M059J (cell line): ENCODE measurements at places on chromosomes 16 and 17. TPM values are rescaled to one million over a fixed set of nuclear protein-coding genes. Genes with fewer than 3 reads are reported as not detected.

The SCNN1G gene
- not detected in 2 replicates for total RNA-seq

The CCDC200 gene
- not detected in 2 replicates for total RNA-seq

The MLX gene
- 39.1 and 42.6 TPM in 2 replicates for total RNA-seq

The GPR179 gene
- not detected in 2 replicates for total RNA-seq

The TPSD1 gene
- total RNA-seq, result not detected in 2 replicates

The CHST5 gene
- not detected in 2 replicates for total RNA-seq

The C16orf74 gene
- 3.0 and 4.2 TPM in 2 replicates for total RNA-seq

The PLK1 gene
- 69.5 and 98.8 TPM in 2 replicates for total RNA-seq

The RRAD gene
- 3.2 and 9.4 TPM in 2 replicates for total RNA-seq

The PRAC1 gene
- not detected in 2 replicates for total RNA-seq

The C17orf100 gene
- total RNA-seq, result 0.62 and 1.6 TPM in 2 replicates

The ODF4 gene
- not detected in 2 replicates for total RNA-seq

The PABPN1L gene
- total RNA-seq, result not detected in 2 replicates

- no peak for DNase-seq
These were observed 46.6 kb downstream of the MPRIP start for GRCh38 chr17:17088541-17089525.

GRCh38 chr16:26542198-26542597 is 524.5 kb upstream of the C16orf82 start:
- DNase-seq, result no peak

GRCh38 chr16:49959552-49960277 is 65.3 kb upstream of the CNEP1R1 start:
- no peak for DNase-seq

- no peak for DNase-seq
These were observed 8.3 kb downstream of the ZNF629 start for GRCh38 chr16:30778549-30779244.

GRCh38 chr17:70034158-70034557 is 40.9 kb upstream of the KCNJ16 start:
- no peak for DNase-seq

DNA sequence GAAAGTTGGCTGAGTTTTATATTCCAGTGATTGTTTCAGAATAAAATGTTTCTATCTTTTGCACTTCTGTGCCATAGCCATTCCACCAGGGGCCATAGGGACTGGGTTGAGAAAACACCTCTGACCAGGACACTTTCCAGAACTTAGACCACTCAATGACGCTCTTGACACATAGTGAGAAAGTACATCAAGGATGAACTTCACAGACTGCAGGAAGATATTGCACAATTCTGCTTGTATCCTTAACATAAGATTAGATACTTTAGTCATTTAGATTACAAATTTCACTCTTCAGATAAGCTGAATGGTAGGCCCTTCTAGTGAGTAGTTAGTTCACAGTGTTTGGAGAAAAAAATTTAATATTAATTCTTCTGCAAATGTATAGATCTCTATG is 13.0 kb upstream of the MPHOSPH6 start:
- no peak for DNase-seq

DNA sequence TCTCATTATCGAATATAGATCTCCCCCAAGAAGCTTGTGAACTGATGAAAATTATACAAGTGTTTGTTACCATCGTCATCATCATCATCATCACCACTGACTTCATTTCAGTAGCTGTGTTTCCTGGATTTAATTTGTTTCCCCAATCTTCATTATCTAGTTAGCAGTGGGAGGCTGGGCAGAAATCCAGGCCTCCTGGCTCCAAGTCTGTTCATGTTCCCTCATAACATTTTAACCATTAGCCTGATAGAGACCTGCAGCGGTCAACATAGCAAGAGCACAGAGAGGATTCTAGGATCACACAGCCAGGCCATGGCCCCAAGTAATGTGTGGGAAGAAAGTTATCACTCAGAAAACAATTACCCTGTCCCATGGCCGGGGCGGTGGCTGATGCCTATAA is 526.2 kb upstream of the CDH11 start:
- DNase-seq, result no peak

DNA sequence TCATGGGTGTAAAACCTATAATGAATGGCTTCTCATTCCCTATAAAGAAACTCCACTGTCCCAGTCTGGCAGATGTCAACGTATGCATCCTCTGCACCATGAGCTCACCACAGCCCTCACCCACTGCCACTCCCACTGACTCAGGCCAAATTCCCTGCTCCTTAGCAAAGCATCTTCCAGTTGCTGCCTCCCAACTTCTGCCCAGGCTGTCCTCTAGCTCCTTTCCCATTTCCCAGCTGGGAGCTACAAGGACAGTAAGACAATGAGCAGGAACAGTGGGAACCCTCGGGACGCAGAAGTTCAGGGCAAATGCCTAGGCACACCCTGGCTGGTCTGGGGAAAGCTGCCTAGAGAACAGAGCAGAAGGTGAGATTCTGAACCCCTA is 9.1 kb upstream of the THAP11 start:
- peak; percentile 60 for DNase-seq

DNA sequence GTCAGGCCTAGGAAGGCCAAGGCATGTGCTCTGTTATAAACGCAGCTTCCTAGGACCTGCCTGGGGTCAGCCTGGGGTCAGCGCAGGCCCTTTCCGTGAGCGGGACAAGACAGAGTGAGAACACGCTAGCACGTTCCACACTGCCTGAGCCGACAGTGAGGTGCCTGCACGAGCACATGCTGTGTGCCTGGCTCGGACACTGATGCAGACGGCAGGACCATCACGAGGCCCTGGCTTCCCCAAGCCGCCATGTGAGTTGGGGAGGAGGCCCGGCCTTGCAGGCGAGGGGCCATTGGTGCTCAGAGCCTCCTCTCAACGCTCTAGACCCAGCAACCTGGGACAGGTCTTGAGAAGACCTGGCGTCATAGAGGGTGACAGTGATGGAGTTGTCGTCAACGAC is 9.1 kb downstream of the TMEM204 start:
- no peak for DNase-seq

GRCh38 chr16:72860726-72861562 is 187.0 kb downstream of the ZFHX3 start:
- DNase-seq, result no peak

DNA sequence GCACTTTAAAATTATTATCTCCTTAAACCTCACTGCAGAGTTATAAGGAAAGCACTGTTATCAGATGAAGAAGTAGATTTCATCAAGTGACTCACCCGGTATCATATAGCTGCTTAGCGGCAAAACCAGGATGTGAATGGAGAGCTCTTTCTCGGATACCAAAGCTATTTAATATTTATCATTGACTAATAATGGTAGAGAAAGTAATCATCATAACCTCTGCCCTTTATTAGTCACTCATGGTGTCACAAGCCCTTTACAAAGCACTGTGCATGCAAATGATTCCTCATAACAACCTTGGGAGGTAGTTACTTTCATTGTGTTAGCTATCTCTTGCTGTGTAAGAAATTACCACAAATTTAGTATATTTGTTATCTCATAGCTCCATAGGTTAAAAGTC is 592.9 kb downstream of the MAF start:
- no peak for DNase-seq

- DNase-seq, result no peak
These were observed 14.6 kb downstream of the IRX6 start for GRCh38 chr16:55338646-55339045.

DNA sequence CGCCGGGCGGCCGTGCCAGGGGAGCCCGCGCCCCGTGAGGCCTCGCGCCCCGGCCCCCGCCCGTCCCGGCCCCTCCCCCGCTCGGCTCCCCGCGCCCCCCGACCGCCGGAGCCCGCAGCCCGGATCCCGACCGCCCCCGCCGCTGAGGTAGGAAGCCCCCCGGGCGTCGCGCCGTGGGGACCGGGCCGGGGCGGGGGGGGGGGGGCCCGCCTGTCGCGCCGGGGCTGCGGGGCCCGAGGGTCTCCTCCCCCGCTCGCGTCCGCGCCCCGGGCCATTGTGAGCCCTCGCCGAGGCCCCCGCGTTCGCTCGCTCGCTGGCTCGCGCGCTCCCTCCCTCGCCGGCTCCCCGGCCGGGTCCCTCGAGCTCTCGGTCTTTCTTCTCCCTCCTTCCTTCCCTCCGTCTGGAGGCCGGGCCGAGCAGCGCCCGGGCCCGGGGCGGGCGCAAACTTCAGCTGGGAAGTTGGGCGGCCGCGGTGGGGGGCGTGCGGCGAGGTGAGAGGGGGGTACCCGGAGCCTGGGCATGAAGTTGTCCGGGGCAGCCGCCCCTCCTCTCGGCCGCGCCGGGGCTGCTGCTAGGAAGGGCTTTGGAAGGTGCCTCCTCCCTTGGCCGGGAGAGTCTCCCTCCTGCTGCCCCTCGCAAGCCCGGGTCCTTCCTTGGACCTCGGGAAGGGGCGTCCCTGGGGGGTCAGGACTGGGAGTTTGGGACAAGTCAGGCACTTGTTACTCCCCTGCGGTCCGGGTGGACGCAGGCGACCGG is 419 bp downstream of the GLIS2 start:
- peak; percentile 47 for DNase-seq

DNA sequence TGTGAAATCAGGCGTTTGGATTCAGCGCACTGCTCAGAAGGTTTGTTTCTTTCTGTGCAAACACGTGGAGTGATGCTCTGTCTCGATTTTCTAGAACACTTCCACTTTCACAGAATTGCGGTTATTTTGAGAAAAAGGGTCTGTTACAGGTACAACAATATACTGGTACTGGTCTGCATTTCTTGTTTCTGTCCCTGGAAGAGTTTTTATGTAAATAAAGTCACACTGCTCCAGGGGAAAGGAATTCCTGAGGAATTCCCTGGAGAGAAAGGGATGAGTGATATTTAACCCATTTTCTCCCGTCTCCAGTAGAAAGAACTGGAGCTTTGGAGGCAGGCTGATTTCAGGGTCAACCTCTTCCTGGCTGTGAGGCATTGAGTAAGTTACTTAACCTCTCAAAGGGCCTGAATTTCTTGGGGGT is 16.2 kb upstream of the RMI2 start:
- peak; percentile 35 for DNase-seq

DNA sequence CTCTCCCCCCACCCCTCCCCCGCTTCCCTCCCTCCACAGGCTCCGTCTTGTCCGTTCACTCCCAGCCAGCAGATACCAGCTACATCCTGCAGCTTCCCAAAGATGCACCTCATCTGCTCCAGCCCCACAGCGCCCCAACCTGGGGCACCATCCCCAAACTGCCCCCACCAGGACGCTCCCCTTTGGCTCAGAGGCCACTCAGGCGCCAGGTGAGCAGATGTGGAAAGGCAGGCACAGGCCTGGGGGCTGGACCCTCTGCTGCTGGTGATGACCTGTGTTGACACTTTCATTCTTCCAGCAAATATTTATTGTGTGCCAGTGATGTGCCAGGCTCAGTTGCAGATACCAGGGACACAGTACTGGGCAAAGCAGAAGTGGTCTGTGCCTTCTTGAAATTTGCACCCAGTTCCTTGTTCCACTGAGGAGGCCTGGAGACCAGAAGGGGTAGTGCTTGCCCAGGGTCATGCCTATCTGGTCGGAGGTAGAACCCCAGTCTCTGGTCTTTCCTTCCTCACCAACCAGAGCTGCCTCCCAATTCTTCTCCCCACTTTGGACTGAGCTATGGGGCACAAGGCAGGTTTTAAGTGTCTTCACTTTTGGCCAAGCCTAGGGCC is 10.3 kb upstream of the ABCC3 start:
- DNase-seq, result no peak

DNA sequence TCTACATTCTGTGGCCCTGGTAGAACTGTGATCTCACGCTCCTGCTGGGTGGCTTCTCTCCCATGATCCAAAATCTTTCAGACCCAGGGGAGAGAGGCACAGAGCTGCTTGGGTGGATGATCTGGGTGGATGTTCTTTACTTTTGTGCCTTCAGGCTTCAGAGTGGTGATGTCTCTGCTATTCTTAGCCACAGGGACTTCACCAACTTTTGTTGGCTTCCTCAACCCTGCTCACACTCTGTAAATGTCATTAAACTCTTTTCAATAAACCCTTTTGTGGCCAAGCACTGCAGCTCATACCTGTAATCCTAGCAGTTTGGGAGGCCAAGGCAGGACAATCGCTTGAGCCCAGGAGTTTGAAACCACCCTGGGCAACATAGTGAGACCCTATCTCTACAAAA is 7.6 kb downstream of the CLEC10A start:
- no peak for DNase-seq

DNA sequence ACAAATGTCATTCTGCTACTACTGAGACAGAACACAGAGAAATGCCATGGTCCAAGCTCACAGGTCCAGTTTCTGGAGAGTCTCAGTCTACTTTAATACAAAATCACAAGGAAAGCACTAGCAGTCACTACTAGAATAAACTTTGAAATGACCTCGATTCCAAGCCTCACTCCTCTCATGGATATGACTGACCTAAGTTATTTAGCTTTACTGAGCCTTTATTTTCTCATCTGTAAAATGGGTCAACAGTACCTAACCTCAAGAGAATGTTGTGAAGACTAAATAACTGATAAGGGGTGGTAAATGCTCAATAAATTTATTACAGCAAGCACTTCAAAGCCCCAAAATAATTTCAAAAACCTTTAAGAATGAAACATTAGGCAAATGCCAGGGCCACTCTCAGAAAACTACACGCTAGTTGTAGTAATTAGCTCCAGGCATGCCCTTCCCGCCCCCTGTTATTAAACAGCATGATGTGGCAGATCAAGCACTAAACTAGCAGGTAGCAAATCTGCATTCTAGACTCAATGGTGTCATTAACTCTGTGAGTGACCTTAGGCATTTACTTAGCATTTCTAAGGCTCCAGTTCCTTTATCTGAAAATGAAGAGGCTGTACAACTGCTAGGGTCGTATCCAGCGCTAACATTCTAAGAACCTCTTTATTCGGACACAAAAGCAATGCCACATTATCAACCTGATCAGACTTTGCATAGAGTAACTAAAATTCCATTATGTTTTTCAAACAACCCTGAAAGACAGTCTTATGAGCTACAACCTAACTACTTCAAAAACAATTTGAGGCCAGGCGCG is 8.4 kb downstream of the GSPT1 start:
- DNase-seq, result no peak

GRCh38 chr16:68375801-68376536 is 65.2 kb downstream of the PRMT7 start:
- no peak for DNase-seq

DNA sequence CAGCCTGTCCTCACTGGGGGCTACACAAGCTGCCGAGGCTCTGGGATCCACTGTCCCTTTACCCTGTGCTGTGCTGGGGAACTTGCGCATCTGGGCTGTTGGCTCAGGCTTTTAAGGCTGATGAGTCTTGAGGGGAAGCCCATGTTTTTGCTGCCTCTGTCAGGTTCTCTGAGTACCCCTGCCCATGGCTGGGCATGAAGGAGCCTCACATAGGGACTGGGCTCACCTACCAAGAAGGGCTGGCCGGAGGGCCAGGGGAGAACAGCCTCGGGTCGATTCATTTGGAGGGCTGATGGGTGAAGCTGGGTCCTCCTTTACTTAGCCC is 14.6 kb downstream of the FMNL1 start:
- DNase-seq, result no peak

GRCh38 chr17:42333053-42333452 is 44.8 kb downstream of the STAT5A start:
- DNase-seq, result no peak
